ENCODE measurements at places on chromosomes 11 and 22. TPM values are rescaled to one million over a fixed set of nuclear protein-coding genes. Genes with fewer than 3 reads are reported as not detected.

The TRPT1 gene
- total RNA-seq, result 23.2 TPM

The RIBC2 gene
- total RNA-seq, result 0.54 TPM

The DUSP8 gene
- total RNA-seq, result 2.2 TPM

The C11orf97 gene
- total RNA-seq, result not detected

The MAP4K2 gene
- total RNA-seq, result 202 TPM

Measured in endothelial cell (in vitro differentiated cells).